ENCODE measurements at places on chromosomes 7 and 10.

- DNase-seq: no peak
Observed at GRCh38 chr10:61981460-61981859, 80.0 kb downstream of the ARID5B start.

DNA sequence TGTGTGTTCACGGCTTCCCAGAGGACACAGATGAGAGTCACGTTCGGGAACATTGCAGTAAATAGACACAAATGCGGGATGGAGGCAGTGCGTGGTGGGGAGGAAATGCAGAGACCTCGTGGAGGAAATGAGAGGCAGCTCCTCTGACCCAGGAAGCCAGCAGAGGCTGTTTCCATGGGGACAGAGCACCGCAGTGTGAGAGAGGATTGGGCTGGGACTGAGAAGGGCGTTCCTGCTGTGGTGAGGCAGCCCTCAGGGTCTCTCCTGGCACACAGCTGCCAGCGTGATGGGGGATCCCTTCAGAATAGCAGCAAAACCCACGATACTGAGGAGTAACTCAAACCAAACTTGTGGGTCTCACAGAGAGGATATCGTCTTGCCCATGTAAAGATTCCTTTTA, 21.7 kb upstream of the BHLHA15 start:
- DNase-seq: no peak

GRCh38 chr7:2611401-2611800, 20.4 kb upstream of the TTYH3 start:
- DNase-seq: no peak

DNA sequence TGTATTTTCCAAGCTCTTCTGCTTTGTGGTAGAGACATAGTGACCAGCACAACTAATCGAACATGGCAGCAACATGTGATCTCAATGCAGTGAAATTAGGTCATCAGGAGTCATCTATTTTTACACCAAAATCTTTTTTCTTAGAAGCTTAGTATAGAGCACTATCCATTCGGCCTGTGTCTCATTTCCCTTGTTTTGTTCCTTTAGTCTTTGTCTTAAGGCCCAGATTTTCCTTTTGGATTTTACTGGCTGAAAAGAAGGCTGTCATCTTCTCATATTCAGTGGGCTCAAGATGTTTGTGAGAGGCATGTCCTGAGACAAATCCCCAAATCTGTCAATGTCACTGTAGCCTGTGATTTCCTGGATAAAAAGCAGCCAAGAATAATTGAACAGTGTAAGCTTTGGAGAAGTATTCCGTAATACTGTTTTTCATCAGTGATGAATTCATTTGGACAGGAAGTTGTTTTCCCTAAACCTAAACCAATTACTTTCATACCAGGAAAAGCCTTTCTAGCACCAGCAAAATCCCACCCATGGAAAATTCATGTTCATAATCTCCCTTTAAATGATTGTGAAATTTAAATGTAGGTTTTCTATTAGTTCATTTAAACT, 55.2 kb downstream of the MAGI2 start:
- DNase-seq: no peak

- DNase-seq: no peak
Observed at GRCh38 chr10:30705625-30706149, 76.1 kb upstream of the LYZL2 start.

DNA sequence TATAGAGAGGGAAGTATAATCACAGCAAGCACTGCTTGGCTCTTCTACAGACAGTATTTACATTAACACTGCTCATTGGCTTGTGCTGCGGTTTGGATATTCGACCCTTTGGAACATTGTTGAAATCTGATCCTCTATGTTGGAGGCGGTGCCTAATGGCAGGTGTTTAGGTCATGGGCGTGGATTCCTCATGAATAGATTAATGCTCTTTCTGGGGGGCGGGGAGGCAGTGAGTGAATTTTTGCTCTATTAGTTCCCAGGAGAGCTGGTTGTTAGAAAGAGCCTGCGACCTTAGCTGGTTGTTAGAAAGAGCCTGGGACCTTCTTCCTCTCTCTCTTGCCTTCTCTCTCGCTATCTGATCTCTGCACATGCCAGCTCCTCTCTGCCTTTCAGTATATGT, 77.3 kb upstream of the SVIL start:
- no peak for DNase-seq

- no peak for DNase-seq
Observed at GRCh38 chr7:39948375-39948955, 1.6 kb upstream of the CDK13 start.

DNA sequence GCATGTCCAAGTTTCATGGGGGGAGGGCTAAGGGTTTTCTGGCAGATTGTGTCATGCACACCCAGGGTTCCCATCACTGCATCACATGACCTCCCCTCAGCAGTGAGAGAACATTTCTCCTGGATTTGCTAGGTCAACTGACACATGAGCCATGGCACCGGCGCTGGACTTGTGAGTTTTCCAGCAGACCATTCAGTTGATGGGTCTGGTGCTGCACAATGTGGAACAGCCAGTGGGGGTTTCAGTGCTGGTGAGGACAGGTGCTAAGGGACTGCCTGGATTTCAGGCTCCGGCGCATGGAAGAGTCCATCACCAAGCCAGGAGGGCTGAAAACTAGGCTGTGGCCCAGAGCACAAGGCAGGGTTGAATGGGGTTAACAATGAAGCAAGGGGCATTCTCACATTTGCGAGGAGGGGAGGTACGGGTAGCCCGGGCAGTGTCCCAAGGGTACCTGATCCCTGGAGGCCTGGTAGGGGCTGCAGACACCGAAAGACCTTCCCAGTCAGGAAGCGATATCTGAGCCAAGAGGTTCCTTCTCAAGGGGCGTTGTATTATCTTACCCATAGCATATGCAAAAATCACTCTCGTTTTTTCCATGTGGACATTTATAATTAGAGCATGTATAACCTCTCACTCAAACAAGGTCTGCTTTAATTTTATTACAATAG, 203.0 kb downstream of the TNS3 start:
- DNase-seq: no peak

- DNase-seq: no peak
Observed at GRCh38 chr7:13577566-13578145, 411.8 kb downstream of the ETV1 start.

DNA sequence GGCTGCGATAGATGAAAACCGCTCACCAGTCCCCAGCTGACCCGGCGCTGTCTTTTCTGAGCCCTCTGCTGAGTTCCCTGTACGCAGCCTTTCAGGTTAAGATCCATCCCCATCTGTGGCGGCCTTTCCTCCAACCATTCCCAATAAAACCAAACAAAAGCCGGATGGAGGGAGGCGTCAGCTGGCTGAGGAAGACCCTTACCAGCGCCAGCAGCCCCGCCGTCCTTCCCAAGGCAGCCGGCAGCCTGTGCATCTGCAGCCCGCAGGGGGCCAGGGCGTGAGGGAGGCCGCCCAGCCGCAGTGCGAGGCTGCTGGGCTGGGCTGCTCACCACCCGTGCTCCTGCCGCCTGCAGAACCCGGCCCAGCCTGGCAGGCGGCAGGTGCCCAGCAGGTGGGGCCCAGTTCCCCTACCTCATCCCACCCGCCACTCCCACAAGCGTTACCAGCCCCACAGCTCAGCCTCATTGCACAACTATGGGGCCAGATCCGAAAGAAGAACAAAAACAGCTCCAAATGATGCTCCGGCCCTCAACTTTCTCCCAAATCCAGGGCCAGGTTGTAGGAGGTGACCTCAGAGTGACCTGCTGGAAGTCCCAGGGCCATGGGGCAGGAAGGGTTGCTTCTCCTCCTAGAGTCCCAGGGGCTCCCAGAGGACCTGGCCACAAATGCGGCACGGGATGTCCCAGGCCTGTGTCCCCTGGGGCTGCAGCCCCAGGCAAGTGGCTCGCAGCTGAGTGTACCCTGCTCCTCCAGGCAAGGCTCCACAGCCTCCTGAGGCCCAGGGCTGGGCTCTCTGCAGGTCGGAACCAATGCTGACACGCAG, 23.8 kb downstream of the PAPOLB start:
- DNase-seq: no peak

GRCh38 chr7:150357771-150358427, 10.7 kb upstream of the REPIN1 start:
- DNase-seq: no peak

DNA sequence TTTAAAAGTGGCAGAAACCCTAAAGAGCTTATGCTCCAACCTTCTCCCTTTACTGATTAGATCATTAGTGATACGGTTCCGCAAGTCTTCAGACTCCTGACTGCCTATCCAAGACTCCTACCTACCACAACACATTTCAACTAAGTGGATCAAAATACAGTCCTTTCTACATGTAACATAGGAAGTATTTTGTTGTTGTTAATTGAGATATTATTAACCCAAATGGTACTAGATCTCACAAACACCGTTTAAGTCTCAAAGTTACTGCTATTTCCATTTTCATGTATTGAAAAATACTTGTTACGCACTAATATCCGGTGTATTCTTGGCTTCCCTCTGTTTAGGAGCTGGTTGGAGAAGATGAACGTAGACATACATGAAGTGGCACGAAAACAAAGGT, 1.1 kb downstream of the FAM237B start:
- DNase-seq: no peak

- DNase-seq: no peak
Observed at GRCh38 chr10:80185578-80186299, 19.6 kb downstream of the ANXA11 start.

DNA sequence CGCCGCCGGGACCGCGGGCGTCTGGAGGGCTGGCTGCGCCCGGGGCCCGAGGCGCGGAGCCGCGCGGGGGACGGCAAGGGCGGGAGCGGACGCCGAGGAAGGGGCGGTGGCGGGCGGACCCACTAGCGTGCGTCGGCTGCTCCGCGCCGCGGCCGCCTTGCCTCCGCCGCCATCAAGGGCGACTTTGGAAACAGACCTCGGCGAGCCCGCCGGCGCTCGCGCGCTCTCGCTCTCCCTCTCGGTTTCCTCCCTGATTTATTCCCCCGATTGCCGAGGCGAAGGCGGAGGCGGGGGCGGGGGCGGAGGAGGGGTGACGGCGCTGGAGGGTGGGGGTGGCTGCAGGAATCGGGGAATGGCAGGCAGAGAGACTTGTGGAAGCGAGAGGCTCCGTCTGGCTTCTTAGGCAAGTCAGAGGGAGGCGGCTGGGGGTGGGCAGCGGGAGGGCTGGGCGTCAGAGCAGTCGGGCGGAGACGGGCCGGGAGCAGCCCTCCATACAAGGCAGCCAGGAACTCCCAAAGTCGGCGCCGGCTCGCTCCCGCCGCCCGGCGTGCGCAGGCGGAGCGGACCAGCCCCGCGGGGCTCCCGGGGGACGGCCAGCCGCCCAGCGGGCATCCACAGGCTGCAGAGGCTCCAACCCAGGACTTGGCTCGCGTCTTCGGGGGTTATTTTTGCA, at the start of gene CACNA2D1:
TSS of gene CACNA2D1 (minus strand) at position 231 of the 673 bp plus-strand sequence.
- DNase-seq: no peak

- DNase-seq: no peak
Observed at GRCh38 chr10:130728531-130729215, 582.8 kb downstream of the TCERG1L start.

GRCh38 chr7:48089046-48090003, at the start of gene UPP1:
Gene UPP1 (plus strand): TSS chr7:48089265. CDS start chr7:48094784, 5,519 bp downstream.
- DNase-seq: peak; percentile 83

DNA sequence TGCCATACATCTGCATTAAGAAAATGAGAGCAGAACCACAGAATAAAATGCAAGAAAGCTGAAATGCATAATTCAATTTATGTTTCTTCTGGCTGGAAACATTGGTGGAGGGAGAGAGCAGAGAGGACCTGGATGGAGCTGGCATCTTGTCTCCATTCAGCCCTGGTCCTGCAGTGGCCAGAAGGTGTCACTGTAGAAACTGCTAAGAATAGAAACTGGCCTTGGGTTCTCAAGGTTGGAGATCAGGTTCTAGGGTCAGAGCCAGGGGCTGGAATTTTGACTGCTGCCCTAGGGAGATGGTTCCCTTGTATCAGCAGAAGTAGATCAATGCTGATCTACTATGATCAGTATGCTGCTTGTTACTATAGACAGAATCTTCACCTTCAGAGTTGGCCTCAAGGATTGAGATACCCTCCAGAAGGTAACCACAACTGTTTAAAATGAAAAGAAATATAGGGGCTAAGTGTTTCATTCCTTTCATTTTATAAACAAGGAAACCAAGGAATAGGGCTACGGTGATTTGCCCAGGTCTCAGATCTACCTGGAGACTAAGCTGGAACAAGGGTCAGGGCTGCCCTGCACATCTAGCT, 13.1 kb downstream of the TAS2R41 start:
- DNase-seq: no peak

DNA sequence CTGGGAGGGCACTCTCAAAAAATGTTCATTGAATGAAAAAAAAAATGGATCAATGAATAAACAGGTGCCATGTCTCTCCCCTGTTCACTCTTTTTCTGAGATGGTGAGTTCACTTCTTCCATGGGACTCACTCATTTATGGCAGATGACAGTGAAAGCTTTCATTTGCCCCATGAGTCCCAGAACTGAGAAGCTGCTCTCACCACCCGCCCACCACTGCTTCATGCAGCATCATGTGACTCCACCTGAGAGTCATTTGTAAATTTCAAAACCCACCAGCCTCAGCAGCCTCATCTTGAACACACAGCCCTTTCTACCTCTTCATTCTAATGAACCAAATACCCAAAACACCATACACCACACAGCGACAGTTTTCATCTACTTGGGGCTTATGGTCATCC, 64.9 kb downstream of the SCRN1 start:
- DNase-seq: no peak

- DNase-seq: no peak
Observed at GRCh38 chr7:44700322-44700721, 48.3 kb upstream of the ZMIZ2 start.

GRCh38 chr10:51321980-51322379, 247.7 kb downstream of the PRKG1 start:
- no peak for DNase-seq

GRCh38 chr10:112184379-112184778, 814 bp upstream of the GPAM start:
- no peak for DNase-seq

GRCh38 chr10:79310911-79311573, 36.2 kb upstream of the PPIF start:
- no peak for DNase-seq

DNA sequence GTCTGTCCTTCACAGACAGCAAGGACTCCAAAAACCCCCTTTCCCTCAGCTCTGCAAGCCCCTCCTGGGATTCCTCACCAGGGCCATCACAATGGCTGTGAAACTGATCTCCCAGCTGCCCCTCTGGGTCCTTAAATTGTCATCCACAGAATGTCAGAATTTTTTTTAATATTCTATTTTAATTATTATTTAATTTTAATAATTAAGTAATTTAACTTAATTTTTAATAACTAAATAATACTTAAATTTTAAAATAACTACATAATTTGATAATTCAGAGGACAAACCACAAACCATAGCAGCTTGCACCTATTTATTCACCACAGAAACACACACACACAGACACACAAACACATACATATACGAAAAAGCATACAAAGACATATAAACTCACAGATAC, 565.8 kb upstream of the COBL start:
- DNase-seq: no peak

DNA sequence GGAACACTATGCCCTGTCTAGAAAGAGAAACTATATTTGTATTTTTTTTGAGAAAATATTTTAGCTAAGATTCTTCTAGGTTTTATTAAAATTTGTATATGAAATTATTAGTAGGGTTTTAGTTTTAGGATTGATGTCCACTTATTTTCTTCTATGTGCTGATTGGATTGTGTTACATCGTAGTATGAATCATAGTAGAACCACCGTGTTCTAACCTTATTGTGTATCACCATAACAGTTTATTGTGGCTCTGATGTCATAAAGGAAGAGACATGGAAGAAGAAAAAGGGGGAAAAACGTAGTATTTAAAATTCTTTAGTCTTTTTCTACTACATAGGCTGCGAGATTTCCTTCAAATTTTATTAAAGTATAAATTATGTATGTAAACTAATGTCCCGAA, 1.9 kb downstream of the AGBL3 start:
- DNase-seq: no peak

GRCh38 chr7:47931005-47932004, 17.0 kb downstream of the PKD1L1 start:
- DNase-seq: no peak

- DNase-seq: no peak
Observed at GRCh38 chr10:28970231-28970630, 292.9 kb downstream of the BAMBI start.
